Lung (tissue), 17 donors: ENCODE measurements at places on chromosomes 1 and 21.

GRCh38 chr1:246647113-246647512 is 77.1 kb upstream of the SCCPDH start:
- DNase-seq = peak; percentile 61

DNA sequence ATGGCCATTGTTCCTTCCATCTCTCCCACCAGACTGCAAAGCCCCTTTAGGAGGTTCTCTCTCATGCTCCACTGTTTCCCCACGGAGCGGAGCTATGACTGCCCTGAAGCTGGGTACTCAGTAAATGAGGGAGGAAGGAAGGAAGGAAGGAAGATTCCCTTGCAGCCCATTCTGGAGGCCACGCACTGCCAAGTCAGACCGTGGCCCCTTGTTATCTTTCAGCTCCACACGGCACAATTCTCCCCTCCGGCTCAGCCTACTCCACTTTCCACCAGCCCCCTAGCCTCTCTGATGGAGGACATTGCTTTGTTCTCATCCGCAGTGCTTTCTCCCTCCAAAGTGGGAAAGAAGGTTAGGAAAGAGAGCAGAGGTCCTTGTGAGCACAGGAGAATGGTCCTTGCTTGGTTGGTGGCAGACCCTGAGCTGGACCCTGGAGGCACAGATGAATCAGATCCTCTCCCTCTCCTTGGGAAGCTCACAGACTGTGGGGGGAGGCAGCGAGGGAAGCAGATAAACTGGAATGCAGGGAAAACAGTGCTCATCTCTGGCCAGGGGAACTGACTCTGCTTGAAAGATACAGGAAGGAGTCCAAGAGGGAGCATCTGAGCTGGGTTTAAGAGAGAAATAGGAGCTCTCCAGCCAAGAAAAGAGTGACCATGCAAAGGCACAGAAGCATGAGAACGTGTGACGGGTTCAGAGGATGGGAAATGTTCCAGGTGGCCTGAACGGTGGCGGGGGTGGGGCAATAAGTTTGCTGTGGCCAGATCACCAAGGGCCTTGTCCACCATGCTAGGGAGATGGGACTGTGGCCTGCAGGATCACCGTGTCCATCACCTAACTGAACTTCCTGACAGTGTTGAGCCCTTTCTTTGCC is 52.6 kb downstream of the GLIS1 start:
- no peak for DNase-seq

- no peak for DNase-seq
Observed at GRCh38 chr1:25706146-25707089, 89.8 kb downstream of the MAN1C1 start.

- peak; percentile 61 for DNase-seq
Observed at GRCh38 chr1:154578058-154578418, 10.5 kb downstream of the CHRNB2 start.

GRCh38 chr1:162222730-162223129 is 153.2 kb downstream of the NOS1AP start:
- DNase-seq = no peak
